ENCODE measurements at places on chromosomes 16 and 17. TPM values are rescaled to one million over a fixed set of nuclear protein-coding genes. Genes with fewer than 3 reads are reported as not detected.
A peak's percentile ranks its signal among the peaks of the same experiment; 100 is the strongest.

DNA sequence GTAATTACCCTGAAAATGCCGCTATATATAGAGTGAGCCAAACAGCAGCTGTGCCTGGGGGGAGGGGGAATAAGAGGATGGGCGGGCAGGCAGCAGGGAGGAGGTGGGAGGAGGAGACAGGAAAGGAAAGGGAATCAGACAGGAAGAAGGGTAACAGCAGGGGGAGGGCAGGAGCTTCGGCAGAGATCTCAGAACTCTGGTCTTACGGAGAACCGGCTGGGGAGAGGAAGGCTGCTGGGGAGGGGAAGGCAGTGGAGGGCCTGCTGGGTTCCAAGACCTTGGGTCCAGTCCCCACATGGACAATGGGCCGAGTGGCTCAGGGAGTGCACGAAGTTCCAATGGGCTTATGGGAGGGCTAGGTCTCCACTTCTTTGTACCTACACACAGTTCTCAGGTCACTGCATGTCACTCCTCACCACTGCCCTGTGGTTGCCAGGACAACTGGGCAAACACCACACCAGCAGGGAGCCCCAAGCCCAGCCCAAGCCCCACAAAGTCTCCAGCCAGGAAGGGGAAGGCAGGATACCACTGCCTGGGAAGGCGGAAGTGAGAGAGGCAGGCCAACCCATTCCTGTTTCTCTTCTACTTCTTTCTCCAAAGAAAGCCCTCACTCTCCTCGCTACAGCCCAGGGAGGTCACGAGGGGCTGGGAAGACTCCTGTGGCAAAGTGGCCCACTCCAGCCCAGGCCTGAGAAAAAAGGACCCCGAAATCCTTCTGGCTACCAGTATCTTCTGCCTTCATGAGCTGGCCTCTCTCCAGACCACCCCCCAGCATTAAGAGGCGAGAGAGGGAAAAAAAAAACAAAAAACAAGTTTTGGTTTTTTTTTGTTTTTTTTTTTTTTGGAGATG is 25.3 kb downstream of the G6PC3 start:
- no peak for DNase-seq

- peak; percentile 97 for DNase-seq
These were observed at the start of gene RABEP2 for GRCh38 chr16:28924762-28925385. Gene RABEP2, minus strand, starts transcription at chr16:28925238. Its CDS starts 75 bp downstream, at chr16:28925163.

DNA sequence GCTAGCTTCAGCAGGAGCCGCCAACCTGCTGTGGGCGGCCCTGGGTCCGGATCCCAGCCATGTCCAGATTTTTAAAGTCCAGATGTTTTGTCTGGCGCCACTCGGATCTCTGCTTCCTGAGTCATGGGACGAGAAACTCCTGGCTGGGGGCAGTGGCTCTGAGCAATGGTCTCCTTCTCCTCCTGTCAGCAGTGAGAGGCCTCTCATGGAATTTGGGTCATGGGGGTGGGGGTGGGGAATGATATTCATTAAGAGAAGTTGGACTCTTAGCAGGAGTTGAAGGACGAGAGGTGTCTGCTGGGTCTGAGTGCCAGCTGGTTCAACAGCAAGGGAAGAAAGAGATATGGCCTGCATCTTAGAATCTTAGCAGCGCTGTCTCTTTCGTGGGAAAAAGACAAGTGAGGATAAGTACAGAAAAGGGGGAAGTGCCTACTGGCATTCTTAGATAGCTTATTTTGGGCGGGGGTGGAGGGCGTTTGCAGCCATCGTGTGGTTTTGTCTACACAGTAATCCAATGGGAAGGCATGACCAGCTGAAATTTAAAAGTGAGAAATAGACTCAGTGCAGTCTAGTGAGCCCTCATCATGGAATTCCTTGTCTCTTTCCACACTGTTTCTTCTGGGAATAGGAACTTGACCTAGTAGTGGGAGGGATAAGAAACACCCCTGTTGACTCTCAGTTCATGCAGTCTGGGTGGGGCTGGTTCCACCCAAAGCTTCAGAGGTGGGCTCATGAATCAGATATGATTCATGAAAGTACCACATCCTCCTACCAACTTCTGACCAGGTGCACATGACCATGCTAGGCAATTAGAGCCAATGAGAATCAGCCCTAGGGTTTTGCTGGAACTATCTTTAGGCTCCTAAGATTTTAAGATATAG is 80.5 kb downstream of the MYH13 start:
- no peak for DNase-seq

The SLC2A4 gene
- not detected for polyA plus RNA-seq

- DNase-seq: no peak
These were observed 87.4 kb downstream of the KCNJ2 start for GRCh38 chr17:70256751-70257150.

GRCh38 chr17:77285594-77286390 is 145.0 kb downstream of the SEC14L1 start:
- peak; percentile 46 for DNase-seq

GRCh38 chr17:56499799-56500388 is 93.6 kb upstream of the NOG start:
- no peak for DNase-seq

DNA sequence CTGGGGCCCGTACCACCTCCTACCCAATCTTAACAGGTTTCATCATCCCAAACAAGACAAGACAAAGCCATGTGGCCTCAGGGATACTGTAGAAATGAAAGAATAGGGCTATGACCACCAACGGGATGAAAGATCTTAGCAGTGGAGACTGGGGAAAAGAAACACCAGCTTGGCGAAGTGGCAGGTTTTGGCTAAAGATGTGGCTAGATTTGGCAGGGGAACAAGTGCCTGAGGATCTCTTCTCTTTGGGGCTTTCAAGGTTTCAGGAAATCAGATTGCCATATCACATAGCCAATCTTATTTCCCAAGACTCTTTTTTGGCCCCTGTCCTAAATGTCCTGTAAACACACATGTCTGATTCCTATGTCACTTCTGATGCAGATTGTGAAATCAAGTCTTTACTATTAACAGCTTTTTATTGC is 6.9 kb downstream of the KRT24 start:
- no peak for DNase-seq

GRCh38 chr16:75415169-75415905 is 18.0 kb downstream of the CFDP1 start:
- DNase-seq: no peak

DNA sequence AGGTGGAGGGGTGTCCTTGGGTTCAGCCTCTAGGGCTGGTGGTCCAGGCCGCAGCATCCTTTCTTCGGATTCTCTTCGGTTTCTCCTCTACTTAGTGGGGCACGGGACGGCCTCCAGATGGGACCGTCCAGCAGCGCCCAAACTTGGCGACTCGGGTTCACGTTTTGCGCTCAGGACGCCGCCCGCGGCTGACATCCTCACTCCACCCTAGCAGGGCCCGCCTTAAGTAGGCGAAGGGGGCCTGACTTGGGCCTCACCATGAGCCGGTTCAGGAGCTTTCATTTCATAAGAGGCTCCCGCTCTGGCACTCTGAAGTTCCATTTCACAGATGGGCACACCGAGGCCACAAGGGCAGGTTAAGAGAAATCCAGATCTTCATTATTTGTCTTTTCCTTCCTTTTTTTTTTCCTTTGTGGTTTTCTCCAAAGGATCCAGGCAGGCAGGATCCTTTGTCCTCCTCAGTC is 141.2 kb downstream of the SEC14L1 start:
- DNase-seq: no peak

The COPZ2 gene
- 1.2 TPM for polyA plus RNA-seq

DNA sequence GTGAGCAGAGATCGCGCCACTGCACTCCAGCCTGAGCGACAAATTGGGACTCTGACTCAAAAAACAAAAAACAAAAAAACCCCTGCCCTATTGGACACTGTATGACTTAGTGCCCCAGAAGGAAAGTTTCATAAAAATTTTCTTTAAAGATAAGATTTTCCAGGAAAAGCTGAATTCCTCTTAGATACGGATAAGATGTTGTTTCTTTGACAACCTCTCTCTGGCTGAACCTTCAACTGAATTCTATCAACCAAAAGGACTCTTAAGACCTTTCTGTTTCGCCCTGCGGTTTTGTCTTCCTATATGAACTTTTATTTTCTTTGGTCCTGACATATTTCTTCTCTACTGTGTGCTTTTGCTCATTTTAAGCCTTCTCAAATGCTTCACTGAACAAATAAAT is 35.8 kb downstream of the CPPED1 start:
- no peak for DNase-seq

The CPNE7 gene
- polyA plus RNA-seq: 1.0 TPM

The TBC1D28 gene
- polyA plus RNA-seq: not detected

The KNOP1 gene
- polyA plus RNA-seq: 1.2 TPM

GRCh38 chr17:696369-696768 is 18.3 kb downstream of the VPS53 start:
- no peak for DNase-seq

GRCh38 chr16:83973581-83974385 is 5.7 kb downstream of the NECAB2 start:
- no peak for DNase-seq

DNA sequence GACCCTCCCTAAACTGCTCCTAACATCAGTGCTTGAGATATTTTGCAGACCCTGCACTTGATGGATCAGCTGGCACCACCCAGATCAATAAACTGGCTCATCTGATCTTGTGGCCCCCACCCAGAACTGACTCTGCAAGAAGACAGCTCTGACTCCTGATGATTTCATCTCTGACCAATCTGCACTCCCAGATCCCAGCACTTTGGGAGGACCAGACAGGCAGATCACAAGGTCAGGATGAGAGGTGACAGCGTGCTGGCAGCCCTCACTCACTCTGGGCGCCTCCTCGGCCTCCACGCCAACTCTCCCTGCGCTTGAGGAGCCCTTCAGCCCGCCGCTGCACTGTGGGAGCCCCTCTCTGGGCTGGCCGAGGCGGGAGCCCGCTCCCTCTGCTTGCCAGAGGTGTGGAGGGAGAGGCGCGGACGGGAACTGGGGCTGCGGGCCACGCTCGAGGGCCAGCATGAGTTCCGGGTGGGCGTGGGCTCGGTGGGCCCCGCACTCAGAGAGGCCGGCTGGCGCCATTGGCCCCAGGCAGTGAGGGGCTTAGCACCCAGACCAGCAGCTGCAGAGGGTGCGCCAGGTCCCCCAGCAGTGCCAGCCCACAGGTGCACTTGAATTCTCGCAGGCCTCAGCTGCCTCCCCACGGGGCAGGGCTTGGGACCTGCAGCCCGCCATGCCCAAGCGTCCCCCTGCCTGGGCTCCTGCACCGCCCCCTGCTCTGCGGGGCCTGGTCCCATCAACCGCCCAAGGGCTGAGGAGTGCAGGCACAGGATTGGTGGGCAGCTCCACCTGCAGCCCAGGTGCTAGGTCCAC is 2.4 kb upstream of the C16orf54 start:
- no peak for DNase-seq

DNA sequence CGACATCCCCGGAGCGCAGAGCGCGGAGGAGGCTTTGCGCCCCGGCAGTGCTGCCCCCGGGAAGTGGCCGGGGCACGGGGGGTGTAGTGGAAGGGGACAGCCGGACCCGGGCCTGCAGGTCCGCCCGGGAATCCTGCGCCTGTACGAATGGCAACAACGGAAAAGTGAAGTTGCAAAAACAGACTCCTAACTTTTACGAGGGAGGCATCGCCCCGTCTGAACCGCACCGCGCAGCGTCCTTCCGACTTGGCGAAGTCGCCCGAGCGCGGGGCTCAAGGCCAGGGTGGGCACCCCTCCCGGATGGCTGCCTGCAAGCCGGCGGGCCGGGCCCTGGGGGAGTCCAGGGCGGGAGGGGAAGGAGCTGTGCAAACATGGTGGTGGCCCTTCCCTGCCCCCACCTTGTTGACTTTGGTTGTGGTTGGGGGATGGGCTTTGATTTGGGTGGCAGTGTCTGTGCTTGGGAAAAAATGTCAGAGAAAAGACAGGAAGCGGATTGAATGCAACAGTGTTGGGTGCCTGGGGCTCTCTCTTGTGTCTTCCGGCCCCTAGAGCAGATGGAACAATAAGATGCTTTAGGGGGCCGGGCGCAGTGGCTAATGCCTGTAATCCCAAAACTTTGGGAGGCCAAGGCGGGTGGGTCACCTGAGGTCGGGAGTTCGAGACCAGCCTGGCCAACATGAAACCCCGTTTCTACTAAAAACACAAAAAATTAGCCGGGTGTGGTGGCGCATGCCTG is 675 bp downstream of the RNF213 start:
- DNase-seq: peak; percentile 67

- peak; percentile 80 for DNase-seq
These were observed 22.3 kb downstream of the ARHGAP27 start for GRCh38 chr17:45410144-45411091.

- DNase-seq: no peak
These were observed 410.0 kb upstream of the SOX9 start for GRCh38 chr17:71710816-71711215.

- peak; percentile 64 for DNase-seq
These were observed 569 bp downstream of the FLII start for GRCh38 chr17:18257982-18258355.

- DNase-seq: no peak
These were observed 28.7 kb upstream of the ABCA6 start for GRCh38 chr17:69170377-69170776.

DNA sequence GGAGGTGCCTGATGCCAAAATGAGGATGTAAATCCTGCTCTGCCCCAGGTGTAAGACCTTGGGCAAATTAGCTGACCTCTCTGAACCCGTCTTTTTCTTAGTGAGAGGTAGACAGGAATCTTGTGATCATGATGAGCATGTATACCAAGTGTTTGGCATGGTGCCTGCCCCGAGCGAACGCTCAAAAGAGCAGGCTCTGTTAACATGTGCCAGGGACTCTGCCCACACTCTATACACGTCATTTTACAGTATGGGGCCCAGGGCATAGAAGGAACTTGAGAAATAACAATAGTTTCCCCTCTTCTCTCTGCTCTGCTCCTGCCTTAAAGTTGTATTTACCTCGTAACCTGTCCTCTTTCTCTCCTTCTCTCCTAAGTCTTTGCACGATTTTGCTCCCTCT is 9.3 kb upstream of the MAF start:
- no peak for DNase-seq

DNA sequence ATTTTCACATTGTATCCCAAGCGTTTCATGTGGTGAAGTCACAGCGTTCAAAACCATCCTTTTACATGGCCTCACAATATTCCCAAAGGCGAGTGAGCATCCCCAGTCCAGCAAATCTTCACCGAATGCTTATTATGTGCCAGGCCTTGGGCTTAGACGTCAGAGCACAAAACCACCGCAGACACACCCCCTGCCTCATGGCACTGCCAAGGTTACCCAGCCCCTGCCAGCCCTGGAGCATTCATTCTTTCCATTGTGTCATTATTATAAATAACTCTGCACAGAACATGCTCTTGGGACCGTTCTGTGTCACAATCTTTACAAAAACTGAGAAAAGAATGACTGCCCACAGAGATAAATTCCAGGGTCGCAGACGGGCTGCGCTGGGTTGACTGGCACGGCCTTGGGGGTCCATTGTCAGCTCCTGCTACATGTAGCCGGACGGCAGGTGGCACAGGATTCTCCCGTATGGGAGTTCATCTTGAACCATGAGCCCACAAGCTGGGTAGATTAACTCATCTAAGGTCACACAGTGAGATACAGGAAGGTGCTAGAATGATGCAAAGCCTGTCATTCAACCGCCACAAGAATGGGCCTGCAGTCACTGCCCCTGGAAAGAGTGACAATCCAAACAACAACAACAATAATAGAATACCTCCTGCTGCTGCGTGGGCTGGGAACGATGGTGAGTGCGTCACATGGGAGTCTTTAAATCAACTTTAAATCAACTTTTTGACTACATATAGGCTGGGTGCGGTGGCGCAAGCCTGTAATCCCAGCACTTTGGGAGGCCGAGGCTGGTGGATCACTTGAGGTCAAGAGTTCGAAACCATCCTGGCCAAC is 4.5 kb upstream of the NECAB2 start:
- DNase-seq: no peak

The CHD9 gene
- 19.2 TPM for polyA plus RNA-seq

- peak; percentile 24 for DNase-seq
These were observed 51.3 kb downstream of the ADCY9 start for GRCh38 chr16:4064950-4065352.

- no peak for DNase-seq
These were observed 774 bp upstream of the MAF start for GRCh38 chr16:79601092-79601930.
